NCI-H1105 treated with DMSO at 0.1 percent for 48 hours (cell line): ENCODE measurements at places on chromosomes 4 and X.

- DNase-seq, result no peak
Observed at GRCh38 chr4:134408897-134409296, 207.3 kb upstream of the PABPC4L start.

DNA sequence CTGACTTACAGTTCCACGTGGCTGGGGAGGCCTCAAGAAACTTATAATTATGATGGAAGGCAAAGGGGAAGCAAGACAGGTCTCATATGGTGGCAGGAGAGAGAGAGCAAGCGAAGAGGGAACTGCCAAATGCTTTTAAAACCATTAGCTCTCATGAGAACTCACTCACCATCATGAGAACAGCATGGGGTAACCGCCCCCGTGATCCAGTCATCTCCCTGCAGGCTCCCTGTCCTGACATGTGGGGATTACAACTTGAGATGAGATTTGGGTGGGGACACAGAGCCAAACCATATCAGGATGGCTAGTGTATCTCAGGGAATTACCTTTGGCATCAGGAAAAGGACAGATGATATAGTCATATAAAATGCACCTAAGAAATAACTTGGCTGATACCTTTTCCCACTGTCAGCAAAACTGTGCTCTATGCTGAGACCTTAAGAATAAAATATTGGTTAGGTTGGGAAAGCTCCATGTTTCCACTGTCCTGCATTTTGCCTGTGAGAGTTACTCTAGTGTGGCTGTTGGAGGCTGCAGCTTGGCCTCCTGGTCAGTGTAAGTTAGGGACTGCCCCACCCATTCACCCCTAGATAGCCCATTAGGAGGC, 110.3 kb downstream of the UCHL1 start:
- no peak for DNase-seq

- DNase-seq, result no peak
Observed at GRCh38 chr4:112379306-112379705, 82.1 kb downstream of the ALPK1 start.

- DNase-seq, result no peak
Observed at GRCh38 chrX:55450259-55450658, 1.7 kb upstream of the MAGEH1 start.

DNA sequence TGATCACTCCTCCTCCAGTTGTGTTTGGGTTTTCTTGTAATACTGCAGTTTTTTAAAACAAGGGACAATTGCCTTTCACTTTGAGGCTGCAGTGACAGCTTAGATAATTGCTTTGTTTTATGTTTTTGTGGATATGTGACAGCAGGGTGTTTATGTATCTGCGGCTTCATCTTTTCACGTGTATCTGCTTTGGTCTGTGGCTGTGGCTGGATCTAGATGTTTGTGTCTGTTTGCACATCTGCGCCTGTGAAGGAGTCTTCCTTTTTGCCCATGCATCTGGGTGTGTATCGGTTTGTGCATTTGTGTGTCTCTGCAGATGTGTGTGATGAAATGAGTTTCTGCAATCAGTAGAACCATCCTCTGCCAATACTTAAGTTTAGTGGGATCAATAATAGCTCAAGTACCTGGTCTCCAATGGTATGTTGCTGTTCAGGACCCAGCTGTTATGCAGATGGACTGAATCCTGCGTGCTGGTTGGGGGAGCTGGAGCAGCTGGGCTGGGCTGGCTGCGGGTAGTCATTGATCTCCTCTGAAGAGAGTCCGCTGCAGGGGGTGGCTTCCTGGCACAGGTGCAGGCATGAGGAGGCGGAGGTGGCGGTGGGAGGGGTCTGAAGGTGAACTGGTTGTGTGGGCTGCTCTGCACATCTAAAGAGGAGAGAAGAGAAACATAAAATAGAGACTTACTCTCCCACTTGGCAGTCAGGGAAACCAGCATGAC, 390.3 kb downstream of the SH2D1A start:
- no peak for DNase-seq

DNA sequence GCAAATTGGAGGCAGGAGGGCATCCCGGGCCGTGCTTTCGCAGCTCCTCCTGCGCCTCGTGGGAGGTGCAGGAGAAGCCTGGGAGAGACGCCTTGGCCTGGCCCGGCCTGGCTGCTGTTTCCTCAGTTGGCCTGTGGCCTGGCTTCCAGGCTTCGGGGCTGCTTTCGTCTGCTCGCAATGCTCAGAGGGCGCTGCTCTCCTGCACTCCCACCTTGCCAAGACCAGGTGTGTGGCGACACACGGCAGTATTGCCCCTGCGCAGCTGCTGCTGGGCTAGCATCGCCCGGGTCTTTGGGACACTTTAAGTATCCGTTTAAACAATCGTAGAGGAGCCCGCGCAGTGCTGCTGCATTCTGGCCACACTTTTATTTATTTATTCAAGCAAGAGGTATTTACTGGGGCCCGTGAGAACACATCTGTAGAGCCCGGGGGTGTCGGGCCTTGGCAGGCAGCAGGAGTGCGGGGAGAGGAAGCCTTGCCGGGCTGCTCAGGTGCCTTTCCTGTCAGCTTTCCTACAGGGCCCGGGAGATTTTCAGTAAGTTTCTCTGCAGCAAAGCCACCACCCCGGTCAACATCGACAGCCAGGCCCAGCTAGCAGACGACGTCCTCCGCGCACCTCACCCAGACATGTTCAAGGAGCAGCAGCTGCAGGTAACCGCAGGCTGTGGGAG, 26.2 kb upstream of the HGFAC start:
- DNase-seq, result no peak

GRCh38 chrX:102835504-102836146, 101.4 kb upstream of the RAB40AL start:
- peak; percentile 0 for DNase-seq

- no peak for DNase-seq
Observed at GRCh38 chr4:124526769-124527168, 185.8 kb downstream of the ANKRD50 start.

DNA sequence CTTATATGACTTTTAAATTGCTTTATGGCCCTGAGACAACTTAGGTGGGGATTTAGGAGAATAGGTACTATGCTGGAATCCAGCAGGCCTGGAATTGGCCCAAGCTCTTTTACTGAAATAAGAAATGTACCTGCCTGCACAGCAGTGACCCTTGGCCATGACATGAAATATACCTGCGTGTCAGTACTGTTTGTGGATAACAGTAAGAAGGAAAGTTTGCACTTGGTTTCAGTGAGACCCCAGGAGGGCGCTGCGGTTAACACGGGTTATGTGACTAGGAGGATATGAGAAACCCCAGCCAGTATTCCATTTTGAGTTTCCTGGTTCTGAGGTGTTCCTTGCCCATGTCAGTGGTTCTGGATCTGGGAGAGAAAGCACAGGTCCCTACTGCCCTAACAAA, 5.3 kb downstream of the MTM1 start:
- DNase-seq, result no peak

GRCh38 chr4:83568062-83568461, 32.2 kb downstream of the GPAT3 start:
- DNase-seq, result no peak

- DNase-seq, result no peak
Observed at GRCh38 chr4:102333787-102334186, 11.5 kb downstream of the SLC39A8 start.

- no peak for DNase-seq
Observed at GRCh38 chr4:176313596-176314336, 6.0 kb upstream of the SPCS3 start.

GRCh38 chr4:123526511-123526910, 129.9 kb downstream of the SPRY1 start:
- DNase-seq, result no peak

DNA sequence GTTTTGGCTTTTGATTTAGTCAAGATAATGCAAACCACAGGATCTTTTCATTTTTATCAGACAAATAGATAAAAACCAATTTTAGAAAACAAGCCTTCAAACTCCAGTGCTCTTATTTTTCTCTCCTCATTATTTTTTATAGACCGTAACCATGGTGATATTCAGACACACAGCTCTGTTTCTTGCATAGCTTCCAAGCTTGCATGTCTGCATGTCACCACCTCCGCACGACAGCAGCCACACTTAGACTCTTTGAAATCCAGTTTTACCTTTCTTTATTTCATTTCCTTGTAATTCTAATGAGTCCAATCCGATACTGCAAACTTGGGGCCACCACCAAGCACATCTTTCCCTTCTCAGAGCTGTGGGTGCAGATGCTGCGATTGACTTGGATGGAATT, 94.3 kb upstream of the GPM6A start:
- no peak for DNase-seq

DNA sequence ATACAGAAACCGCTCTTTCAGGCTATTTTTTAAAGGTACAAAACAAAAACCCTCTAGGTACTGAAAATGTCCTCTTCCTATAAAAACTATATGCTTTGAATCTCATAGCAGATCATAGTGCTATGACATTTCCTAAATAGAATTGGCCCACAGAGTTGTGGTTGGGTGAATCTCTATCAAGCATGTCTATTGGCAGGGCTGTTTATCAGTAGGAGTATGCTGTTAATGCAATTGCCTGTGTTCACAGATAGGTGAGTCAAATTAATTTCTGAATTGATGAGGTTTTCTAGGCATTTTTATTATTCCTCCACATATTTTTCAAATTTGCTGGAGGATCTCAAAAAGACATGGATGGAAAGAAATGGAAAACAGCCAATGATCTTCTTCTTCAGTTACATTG, 73.9 kb downstream of the QRFPR start:
- DNase-seq, result no peak
